ENCODE measurements at places on chromosomes 5 and 9.

GRCh38 chr9:97670586-97670985 is 26.6 kb downstream of the XPA start:
- no peak for DNase-seq

- DNase-seq, result no peak
Observed at GRCh38 chr5:150108711-150109514, 22.6 kb upstream of the CSF1R start.

DNA sequence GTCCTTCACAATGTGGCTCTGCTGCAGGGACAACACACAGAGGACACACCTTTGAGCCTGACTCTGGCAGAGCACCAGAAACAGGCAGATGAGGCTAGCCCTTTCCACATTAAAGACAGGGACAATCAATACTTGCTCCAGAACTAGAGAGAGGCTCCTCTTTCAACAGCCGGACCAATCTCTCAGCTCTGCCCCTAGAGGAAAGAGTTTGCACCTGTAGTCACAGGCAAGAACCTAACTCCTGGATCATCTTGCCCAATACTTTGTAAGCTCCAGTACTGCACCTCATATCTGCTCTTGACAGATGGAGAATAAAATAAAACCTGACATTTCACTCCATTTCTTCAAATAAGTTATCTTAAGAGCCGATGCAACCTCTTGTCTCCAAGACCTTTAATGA is 52.1 kb downstream of the EPB41L4A start:
- no peak for DNase-seq

- DNase-seq, result no peak
Observed at GRCh38 chr9:36686471-36686870, 113.8 kb downstream of the MELK start.

GRCh38 chr5:71471193-71471592 is 15.7 kb downstream of the BDP1 start:
- DNase-seq, result peak; percentile 27

GRCh38 chr5:4651806-4652565 is 488.1 kb upstream of the ADAMTS16 start:
- no peak for DNase-seq

DNA sequence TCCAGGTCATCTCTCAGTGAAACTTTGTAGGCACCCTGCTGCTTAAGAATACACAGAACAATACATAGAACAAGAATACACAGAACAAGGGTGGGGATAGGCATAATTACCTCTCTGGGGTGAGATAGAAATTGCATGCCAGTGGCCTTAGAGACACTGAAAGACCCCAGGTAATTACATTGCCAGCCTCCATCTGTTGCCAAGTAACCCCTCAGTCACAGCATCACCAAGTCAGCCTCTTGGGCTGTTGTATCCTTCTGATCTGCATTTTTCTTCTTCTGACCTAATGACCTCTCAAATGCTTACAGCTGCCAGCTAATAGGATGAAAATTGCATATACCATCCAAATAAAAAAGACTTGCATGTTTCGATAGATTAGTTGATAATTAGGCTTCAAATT is 167.7 kb downstream of the GRIA1 start:
- no peak for DNase-seq

DNA sequence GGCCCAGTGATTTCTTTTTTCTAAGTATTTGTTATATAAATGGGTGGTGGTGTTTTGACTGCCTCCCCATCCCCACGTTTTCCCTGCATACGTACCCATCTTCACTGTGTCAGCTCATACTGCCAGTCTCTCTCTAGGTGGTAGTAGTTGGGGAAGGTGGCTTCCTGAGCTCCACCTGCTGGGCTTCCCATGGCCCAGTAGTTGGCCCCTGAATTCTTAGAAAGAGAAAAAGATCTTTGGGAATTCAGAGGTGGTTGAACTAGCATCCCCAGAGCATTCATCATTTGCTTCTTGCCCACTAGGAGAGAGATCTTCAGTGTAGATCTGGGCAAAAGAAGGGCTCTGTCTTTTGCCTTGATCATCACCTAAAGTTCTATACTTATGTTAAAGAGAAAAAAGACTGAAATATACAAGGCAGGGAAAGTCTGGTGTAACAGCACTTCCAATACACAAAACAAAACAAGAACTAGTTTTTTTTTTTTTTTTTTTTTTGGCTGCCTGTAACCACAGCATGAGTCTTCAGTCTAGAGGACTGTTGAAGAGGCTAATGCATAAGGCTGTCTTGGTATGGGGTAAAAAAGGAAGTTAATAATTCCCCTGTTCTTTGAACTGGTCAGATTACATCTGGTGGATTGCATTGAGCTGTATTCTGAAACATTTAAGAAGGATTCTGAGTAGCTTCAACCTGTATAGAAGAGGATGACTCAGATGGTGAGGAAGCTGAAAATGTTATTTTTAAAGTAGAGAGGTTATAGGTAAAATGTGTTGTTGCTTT is 128.7 kb downstream of the ATG10 start:
- DNase-seq, result no peak

- no peak for DNase-seq
Observed at GRCh38 chr9:22986556-22986955, 539.9 kb downstream of the DMRTA1 start.

DNA sequence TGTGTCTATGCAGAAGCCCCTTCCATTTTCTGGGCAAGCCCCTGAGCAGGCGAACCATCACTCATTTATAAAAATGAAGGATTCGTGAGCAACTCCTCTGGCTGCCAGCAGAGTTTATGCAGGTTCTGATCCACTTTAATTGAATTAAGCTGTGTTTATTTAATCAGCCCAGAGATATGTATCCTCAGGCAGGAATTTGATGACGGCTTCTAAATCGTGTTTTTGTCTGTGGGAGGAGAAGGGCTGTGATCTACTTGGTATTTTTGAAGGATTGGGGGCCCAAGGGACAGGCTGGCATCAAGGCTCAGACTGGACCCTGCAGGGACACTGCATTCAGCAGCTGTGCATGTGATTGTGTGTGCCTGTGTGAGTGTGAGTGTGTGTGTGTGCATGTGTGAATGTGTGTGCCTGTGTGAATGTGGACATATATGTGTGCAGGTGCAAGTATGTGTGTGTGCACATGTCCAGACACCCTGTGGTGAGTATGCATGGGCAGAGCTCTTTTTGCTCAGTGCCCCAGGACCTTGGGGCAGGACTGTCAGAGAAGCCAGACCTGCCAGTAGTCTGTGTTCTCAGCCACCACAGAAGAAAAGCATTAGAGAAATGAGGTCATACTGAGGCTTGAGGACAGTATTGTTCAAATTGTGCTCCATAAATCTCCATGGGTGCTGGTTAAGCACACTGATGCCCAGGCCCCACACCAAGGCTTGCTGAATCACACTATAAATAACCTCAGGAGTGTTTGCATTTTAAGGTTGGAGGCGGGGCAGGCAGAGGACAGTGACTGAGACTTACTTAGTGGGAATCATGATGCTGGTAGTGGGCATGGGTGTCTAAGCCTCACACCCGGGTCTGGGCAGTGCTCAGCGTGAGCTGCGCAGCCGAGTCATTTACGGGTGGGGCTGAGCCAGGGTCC is 164.0 kb downstream of the CARTPT start:
- peak; percentile 85 for DNase-seq

DNA sequence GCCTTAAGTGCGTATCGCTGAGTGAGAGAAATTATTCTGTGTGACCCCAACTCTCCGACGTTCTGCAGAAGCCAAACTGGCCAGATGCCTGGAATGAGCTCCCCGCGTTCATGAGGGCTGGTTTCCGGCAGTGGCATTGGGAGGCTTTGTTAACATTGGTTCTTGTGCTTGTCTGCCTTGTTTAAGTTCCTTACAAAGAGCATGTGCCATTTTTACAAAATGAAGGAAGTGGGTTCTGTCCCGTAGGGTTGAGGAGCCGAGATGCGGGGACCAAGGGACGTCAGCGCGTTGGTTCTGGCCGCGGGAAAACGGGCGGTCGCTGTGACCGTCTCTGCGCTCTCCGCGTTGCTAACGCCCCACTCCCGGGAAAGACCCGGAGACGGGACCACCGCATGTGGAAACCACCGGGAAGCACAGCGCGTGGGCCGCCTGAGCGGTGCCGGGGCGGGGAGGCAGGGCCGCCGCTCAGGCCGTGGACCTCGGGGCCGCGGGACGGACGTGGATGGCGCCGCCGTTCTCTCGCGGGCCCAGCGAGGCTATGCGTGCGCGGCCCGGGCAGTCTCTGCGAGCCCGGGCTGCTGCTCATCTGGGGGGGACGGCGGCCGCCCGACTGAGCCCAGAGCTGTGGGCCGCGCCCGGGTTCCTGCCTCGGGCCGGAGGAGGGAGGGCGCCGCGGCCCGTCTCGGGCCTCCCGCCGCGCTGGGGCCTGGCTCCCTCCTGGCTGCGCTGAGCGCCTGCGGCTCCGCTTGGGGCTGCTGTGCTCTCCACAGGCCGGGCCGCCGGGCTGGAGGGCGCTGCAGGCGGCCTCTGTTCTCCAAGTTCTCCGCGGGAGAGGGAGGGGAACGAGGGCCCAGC is 13.4 kb downstream of the RABL6 start:
- peak; percentile 40 for DNase-seq

- peak; percentile 77 for DNase-seq
Observed at GRCh38 chr5:111930905-111931461, 174.0 kb upstream of the NREP start.

DNA sequence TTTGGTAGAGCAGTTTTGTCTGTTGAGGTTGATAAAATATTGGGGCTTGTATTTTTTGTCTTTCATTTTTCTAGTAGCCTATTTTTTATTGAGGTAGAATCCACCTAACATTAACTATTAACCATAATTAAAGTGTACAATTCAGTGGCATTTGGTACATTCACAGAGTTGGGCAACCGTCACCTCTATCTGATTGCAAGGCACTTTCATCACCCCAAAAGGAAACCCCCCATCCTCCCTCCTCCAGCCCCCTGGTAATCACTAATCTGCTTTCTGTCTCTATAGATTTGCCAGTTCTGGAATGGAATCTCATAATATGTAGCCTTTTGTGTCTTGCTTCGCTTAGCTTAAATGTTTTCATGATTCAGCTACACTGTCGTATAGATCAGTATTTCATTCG is 55.5 kb upstream of the DMRT3 start:
- DNase-seq, result no peak

- DNase-seq, result no peak
Observed at GRCh38 chr9:103627731-103628130, 466.4 kb upstream of the SMC2 start.

DNA sequence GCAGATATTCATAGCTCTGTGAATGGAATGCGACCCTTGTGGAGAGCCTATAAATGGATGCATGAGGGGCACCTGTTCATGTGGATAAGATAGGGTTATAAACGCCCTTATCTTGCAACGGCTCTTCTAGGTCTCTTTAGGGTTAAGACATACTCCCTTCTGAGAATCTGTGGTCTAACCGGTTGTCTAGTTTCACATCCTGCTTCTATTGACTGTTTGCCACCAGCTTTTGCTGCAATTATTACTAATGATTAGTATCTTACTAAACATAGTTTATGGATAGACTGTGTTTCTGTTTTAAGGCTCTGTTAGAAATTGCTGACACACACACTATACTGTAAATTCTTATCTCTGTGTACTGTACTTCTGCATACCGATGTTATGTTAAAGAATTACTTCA is 198.9 kb upstream of the CYLC2 start:
- no peak for DNase-seq

- no peak for DNase-seq
Observed at GRCh38 chr5:130032807-130033206, 128.5 kb downstream of the CHSY3 start.

- DNase-seq, result no peak
Observed at GRCh38 chr5:5026409-5026785, 113.7 kb upstream of the ADAMTS16 start.

GRCh38 chr5:66647146-66647856 is 51.1 kb downstream of the MAST4 start:
- DNase-seq, result no peak

GRCh38 chr5:103847060-103847459 is 284.5 kb upstream of the NUDT12 start:
- DNase-seq, result peak; percentile 41

DNA sequence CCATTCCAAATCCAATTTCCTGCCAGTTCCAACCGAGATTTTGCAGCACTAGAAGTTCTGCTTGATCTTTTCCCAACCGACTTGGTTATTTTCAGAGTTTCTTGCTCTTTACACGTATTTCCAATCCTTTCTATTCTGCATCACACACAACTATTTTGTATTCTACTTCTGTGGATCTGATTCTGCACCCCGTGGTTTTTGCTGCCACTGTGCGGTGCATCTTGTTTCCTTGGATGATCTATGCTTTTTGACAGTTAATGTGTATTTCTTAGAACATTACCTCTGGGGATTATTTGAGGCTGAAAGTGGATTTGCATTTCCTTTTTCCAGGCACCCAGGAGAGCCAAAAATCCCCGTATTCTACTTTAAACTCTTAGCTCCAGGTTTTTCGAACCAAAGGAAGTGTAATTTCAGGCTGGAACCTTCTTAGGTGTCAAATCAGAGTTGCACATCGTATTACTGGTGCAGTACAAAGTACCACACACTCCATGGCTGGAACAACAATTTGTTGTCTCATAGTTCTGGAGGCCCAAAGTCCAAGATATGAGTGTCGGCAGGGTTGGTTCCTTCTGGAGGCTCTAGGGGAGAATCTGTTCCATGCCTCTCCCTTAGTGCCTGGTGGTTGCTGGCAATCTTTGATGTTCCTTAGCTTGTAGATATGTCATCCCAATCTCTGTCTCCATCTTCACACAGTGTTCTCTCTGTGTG is 14.7 kb upstream of the SARDH start:
- DNase-seq, result no peak

GRCh38 chr5:33170411-33170810 is 270.4 kb upstream of the TARS1 start:
- DNase-seq, result no peak

DNA sequence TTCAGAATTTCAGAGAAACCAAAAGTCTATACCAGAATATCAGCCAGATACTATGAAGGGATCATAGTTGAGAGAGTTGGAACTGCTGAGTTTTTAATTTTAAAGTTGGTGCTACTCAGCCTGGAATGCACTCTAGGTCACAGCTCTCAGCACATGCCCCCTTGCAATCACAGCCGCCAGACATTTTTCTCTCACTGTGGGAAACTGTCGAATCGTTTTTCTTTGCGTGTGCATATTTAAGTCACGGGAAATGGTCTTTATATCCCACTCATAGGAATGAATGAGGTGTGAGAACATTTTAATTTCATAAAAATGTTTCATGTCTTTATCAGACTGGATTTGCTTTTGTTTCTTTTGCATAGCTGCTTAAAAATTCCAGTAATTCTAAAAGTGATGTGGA is 12.2 kb upstream of the SPDL1 start:
- peak; percentile 71 for DNase-seq

GRCh38 chr5:51599587-51599986 is 216.3 kb downstream of the ISL1 start:
- no peak for DNase-seq

DNA sequence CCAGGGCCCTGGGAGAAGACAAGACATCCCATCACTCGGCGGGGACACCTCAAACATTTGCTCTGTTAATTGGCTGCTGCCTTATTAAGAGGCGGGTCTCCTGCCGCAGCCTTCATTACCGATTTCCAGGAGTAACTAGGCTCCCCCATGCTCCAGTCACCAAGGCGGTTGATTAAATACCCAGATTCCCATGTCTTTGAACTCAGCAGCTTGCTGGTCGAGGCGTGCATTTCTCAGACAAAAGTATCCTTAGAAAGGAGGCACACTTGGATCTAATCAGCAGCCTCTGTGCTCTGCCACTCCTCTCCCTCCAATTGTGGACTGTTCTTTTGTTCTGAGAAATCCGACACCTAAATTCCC is 228.8 kb downstream of the FSTL4 start:
- DNase-seq, result no peak
